RWPE2 (cell line): ENCODE measurements at places on chromosomes 11 and 22.

DNA sequence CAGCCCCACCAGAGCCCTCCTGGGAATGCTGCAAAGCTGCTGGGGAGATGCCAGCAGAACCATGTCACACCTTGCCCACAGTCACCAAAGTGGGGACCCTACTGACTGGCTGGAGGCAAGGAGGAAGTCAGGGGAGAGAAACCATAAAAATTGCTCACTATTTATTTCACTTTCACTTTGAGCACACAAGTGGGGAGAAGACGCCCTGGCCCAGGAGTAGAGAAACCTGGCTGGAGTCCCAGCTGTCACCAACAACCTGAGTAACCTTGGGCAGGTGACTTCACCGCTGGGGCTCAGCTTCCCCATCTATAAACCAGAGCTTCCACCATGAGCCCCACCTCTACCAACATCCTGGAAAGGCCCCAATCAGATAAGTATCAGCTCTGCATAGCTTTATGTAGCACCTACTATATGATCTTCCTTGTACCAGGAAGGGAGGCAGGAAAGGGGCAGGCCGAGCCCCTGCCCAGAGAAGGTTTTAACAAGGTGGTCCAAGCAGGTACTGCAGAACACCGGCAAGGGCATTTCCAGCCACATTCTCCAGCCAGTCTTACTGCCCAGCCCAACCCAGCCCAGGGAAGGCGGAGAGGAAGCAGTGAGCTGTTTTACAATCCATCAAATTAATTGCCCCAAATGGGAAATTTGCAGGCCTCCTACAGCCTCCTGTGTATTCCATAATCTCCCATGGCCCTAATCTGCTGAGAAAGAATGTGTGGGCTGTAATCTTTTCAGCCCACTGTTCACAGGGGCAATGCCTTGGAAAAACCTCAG lies 27.6 kb downstream of the PLEKHA7 start:
- H3K27ac ChIP-seq: no peak overlapping the region
- no peaks in the 10 kb centered on the region for H3K4me1 ChIP-seq
- H3K27me3 ChIP-seq: no peaks in the 10 kb centered on the region
- no peak overlapping the region for H3K4me3 ChIP-seq

DNA sequence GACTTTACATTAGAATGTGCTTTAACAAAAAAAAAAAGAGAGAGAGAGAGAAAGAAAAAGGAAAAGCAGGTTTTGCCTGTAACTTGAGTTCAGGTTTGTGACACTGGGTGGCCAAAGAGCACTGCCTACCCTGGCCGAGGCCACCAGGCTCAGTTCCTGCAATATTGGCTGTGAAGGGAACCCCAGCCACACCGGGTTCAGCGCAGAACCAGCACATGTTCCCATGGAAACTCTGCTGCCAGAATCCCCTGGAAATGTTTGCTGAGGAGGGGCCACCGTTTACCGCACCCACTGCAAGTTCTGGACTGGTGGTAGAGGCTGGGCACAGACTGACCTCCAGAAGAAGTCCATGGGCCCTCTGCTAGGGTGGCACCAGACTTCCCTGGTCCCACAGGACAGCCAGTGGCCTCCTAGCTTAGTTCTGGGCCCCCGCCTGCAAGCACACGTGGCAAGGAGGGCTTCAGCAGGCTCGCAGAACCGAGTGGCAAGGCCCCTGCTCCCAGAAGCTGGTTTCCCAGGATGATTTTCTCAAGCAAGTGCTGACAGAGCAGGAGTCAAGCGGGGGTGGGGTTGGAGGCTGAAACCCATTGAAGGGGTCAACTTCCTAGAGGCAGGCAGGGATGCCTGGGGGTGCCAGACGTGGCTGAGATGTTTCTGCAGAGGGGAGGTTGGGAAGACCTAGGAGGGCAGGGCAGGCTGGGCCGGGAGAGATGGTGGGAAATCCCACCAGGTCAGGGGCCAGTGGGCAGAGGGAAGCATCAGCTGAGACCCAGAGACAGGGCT lies 51.2 kb downstream of the NFAM1 start:
- H3K4me1 ChIP-seq: no peaks in the 10 kb centered on the region
- no peak overlapping the region for H3K4me3 ChIP-seq
- H3K27me3 ChIP-seq: no peaks in the 10 kb centered on the region
- H3K27ac ChIP-seq: no peak overlapping the region
- peak; percentile 36 for DNase-seq
- H3K36me3 ChIP-seq: no peaks in the 10 kb centered on the region

GRCh38 chr11:77747381-77747969 lies 73.0 kb downstream of the RSF1 start:
- no peak overlapping the region for H3K4me3 ChIP-seq
- peaks cover 4% of the 10 kb centered on the region for H3K4me1 ChIP-seq
- H3K36me3 ChIP-seq: no peaks in the 10 kb centered on the region
- H3K27ac ChIP-seq: no peak overlapping the region

DNA sequence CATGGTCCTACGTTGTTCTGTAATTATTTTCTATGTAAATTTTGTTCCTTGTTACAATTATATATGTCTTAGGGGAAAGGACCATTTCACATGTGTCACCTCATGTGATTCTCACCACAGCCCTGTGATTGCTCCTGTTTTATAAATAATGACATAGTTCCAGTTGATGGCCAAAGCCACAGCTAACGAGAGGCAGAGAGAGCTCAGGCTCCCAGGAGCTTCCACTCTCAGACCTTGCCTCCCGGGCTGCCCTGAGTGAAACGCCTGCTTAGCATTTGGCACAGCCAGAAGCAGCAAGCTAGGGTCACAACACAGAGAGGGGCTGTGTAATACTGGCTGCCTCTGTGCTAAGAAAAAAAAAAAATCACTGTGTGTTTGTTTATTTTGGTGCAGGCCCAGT lies 5.9 kb downstream of the TMEM121B start:
- H3K36me3 ChIP-seq: no peaks in the 10 kb centered on the region
- H3K27ac ChIP-seq: no peak overlapping the region
- H3K4me3 ChIP-seq: no peak overlapping the region
- H3K4me1 ChIP-seq: no peaks in the 10 kb centered on the region
- DNase-seq: no peak

GRCh38 chr11:69172674-69173073 lies 16.9 kb downstream of the SMIM38 start:
- H3K27me3 ChIP-seq: no peaks in the 10 kb centered on the region
- H3K4me3 ChIP-seq: no peak overlapping the region
- DNase-seq: no peak
- peaks cover 8% of the 10 kb centered on the region for H3K4me1 ChIP-seq

DNA sequence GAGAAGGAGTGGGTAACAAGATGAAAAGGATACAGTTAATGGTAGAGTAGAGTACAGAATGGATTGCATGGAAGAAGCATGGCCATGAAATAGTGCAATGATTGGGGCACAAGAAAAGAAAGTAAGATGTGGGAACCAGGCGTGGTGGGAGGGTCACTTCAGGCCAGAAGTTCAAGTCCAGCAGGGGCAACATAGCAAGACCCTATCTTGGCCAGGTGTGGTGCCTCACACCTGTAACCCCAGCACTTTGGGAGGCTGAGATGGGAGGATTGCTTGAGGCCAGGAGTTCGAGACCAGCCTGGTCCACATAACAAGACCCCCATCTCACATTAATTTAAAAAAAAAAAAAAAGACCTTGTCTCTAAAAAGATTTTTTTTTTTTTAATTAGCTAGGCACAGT lies 1.4 kb upstream of the C11orf52 start:
- H3K4me3 ChIP-seq: no peak overlapping the region
- no peaks in the 10 kb centered on the region for H3K27me3 ChIP-seq
- no peak for DNase-seq
- no peak overlapping the region for H3K27ac ChIP-seq

GRCh38 chr11:130778705-130779104 lies 137.6 kb downstream of the SNX19 start:
- H3K27ac ChIP-seq: no peak overlapping the region
- peaks cover 24% of the 10 kb centered on the region for H3K4me1 ChIP-seq
- H3K4me3 ChIP-seq: no peak overlapping the region
- no peaks in the 10 kb centered on the region for H3K27me3 ChIP-seq
- no peak for DNase-seq
- no peaks in the 10 kb centered on the region for H3K36me3 ChIP-seq

DNA sequence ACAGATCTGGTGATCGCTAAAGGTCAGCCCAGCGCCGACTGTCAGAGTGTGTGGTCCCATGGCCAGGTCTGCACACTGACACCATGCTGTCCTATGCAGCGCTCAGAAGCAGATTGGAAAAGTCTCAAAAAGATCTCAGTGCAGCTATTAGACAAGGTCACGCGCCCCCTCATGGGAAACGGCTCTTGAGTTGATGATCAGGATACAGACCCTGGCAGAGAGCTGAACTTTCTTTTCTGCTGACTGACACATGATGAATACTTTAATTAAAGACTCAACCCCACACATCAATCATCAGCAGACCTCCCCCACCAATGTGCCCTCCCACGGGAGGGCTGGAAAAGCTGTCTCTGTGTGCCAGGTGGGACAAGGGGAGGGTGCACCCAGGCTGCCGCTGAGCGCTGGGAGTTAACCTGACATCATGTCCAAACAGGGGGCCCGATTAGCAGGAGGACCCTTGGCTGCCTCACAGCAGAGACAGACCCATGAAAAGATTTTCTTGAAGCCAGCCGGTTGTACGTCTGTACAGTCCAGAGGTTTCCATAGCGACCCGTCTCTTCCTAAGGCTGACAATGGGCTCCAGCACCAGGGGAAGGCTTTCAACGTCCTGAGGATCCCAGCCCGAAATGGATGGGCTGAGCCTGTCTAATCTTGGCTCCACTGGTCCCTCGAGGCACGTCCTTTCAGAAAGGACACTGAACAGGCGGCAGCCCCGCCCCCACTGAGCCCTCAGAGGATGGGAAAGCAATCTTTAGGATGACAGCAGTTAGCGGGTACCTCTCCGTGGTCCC lies 26.9 kb downstream of the RASD2 start:
- H3K4me1 ChIP-seq: peaks cover 6% of the 10 kb centered on the region
- no peak overlapping the region for H3K27ac ChIP-seq
- H3K27me3 ChIP-seq: no peaks in the 10 kb centered on the region
- DNase-seq: no peak

DNA sequence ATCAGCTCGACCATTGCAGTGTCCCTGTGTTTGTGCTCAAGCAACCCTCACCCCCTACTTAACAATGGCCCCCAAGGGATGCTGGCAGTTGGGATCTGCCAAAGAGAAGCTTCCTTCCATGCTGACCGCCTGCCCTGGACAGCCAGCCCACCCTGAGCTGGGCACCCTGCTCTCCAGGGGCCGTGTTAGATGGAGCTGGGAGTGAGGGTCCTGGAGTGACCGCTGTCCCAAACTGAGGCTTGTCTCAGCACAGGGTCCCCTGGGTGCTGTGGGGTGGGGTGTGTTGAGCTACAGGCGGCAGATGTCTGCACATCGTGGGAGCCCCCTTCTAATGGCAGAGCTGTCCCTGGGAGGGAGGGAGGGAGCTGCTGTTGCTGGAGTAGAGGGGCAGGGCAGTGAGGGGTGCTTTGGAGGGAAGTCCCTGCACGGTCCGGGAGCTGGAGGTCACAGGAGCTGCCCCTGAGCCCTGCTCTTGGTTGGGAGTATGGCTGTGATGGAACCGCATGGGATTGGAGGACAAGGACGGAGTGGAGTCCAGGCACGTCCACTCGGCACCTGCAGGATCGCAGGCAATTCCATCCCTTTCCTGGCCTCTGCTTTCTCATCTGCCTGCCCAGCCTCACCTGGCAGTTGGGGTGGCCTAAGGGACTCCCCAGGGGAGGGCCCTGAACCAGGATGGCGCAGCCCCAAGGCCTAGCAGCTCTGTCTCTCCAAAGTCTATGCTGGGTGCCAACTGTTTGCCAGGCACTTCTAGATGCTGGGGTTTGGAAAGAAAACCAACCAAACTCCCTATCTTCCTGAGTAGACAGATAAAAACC lies 126.3 kb downstream of the ARHGAP8 start:
- no peak for DNase-seq
- no peak overlapping the region for H3K4me3 ChIP-seq
- no peaks in the 10 kb centered on the region for H3K4me1 ChIP-seq
- no peak overlapping the region for H3K27ac ChIP-seq

DNA sequence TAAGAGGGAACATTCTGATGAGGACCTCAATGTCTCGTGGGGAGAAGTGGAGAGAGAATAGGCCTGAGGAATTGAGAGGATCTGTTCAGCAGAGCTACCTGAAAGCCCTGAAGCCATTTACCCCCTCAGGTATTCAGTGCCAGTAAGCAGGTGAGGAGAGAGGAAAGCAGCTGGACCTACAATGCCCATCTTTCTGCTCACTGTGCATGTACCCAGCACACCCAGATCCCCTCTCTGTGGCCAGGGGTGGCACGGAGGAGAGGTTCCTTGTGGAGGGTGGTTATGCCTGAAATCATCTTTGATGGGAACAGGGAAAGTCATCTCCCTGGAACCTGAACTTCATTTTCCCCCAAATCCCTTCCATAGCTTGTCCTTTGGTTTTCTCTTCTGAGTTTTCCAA lies 277.8 kb upstream of the B3GAT1 start:
- no peaks in the 10 kb centered on the region for H3K36me3 ChIP-seq
- H3K4me3 ChIP-seq: no peak overlapping the region
- H3K4me1 ChIP-seq: no peaks in the 10 kb centered on the region
- DNase-seq: no peak
- no peak overlapping the region for H3K27ac ChIP-seq

GRCh38 chr22:20624161-20624616 lies 116.8 kb downstream of the MED15 start:
- H3K27ac ChIP-seq: no peak overlapping the region
- no peaks in the 10 kb centered on the region for H3K36me3 ChIP-seq
- no peak overlapping the region for H3K4me3 ChIP-seq
- DNase-seq: no peak
- no peaks in the 10 kb centered on the region for H3K27me3 ChIP-seq

GRCh38 chr11:87712802-87713202 lies 462.4 kb downstream of the RAB38 start:
- no peak for DNase-seq
- no peaks in the 10 kb centered on the region for H3K36me3 ChIP-seq
- H3K4me3 ChIP-seq: no peak overlapping the region
- H3K27ac ChIP-seq: no peak overlapping the region
- no peaks in the 10 kb centered on the region for H3K27me3 ChIP-seq
- no peaks in the 10 kb centered on the region for H3K4me1 ChIP-seq

GRCh38 chr11:20458905-20459632 lies 71.6 kb downstream of the PRMT3 start:
- no peak for DNase-seq
- no peaks in the 10 kb centered on the region for H3K4me1 ChIP-seq
- H3K27me3 ChIP-seq: no peaks in the 10 kb centered on the region

DNA sequence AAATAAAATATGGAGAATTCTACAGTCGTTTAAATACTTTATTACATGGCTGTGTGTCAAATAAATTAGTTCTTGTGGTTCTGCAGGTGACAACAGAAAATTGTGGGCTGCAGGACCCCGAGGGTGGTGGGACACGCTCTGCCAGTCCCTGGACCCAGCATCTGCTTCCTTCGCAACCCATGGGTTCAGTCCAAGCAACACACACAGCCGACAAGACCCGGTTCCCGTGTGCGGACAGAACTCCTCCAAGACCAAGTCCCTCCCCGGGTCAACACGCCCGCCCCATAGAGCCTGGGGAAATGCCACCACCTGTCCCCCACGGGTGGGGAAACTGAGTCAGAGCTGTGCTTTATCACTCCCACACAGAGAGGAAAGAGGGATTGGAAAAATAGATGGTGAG lies 238.9 kb downstream of the BRD1 start:
- H3K36me3 ChIP-seq: no peaks in the 10 kb centered on the region
- H3K4me1 ChIP-seq: no peaks in the 10 kb centered on the region
- no peak overlapping the region for H3K4me3 ChIP-seq
- no peak overlapping the region for H3K27ac ChIP-seq
